ENCODE measurements at places on chromosomes 5 and 9. TPM values are rescaled to one million over a fixed set of nuclear protein-coding genes. Genes with fewer than 3 reads are reported as not detected.

DNA sequence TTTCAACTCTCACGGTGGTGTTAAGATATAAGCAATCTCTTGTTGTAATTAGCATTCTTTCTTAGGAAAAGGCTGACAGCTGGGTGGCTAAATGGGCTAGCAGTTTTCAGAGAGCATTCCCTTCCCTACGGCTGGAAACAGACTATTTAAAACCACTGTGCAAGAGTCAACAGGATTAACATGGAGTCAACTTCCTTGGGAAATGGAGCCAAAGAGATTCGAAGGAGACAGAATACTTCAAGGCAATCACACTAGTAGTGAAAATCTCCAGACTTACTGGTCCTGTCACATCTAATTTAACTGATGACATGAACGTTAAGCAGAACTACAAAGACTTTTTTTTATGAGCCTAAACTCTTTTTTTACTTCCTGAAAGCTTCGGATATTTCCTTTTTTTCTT is 453.3 kb upstream of the ITGA1 start:
- H3K36me3 ChIP-seq = peaks cover 29% of the 10 kb centered on the region
- H3K27ac ChIP-seq = peak overlapping the region; percentile 71
- no peaks in the 10 kb centered on the region for H3K27me3 ChIP-seq
- DNase-seq = no peak

- no peaks in the 10 kb centered on the region for H3K36me3 ChIP-seq
- peaks cover 12% of the 10 kb centered on the region for H3K4me1 ChIP-seq
- no peak for DNase-seq
- no peaks in the 10 kb centered on the region for H3K27me3 ChIP-seq
- H3K27ac ChIP-seq = no peak overlapping the region
These were observed 828.9 kb downstream of the TLR4 start for GRCh38 chr9:118533101-118533500.

GRCh38 chr9:90064248-90064647 is 459.4 kb downstream of the GADD45G start:
- H3K4me3 ChIP-seq = no peak overlapping the region
- H3K36me3 ChIP-seq = no peaks in the 10 kb centered on the region
- DNase-seq = no peak

DNA sequence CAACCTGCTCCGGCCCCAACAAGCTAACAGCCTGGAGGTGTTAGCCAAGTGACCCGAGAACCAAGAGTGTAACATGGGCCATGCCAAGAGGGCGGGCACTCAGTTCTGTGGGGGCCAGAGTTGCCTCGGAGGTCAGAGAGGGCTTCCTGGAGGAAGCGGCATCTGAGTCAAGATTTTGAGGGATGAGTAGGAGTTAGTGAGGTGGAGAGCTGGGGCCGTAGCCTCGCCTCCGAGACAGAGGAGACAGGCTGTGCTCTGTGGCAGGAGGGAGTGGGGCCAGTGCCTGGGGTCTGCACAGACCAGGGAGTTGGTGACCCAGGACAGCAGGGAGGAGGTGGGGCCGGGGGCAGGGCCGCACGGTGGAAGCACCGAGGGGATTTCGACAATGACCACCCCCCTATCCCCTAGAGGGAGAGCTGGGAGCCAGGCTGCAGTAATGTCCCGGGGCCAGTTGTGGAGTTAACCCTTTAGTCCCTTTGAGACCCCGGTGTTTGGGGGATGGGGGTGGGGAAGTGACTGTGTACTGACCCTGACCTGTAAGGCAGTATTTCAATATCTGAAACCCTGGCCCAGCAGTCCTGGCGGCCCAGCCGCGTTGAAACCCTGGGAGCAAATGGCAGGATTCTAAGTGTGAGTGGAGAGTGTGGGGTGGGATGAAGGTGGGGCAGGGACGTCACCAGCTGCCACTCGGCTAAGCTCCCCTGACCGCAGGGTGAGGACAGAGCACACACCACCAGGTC is 148.7 kb upstream of the COL5A1 start:
- no peaks in the 10 kb centered on the region for H3K36me3 ChIP-seq
- H3K4me1 ChIP-seq = peaks cover 30% of the 10 kb centered on the region
- no peak overlapping the region for H3K4me3 ChIP-seq
- H3K27ac ChIP-seq = peak overlapping the region; percentile 94
- no peak for DNase-seq

DNA sequence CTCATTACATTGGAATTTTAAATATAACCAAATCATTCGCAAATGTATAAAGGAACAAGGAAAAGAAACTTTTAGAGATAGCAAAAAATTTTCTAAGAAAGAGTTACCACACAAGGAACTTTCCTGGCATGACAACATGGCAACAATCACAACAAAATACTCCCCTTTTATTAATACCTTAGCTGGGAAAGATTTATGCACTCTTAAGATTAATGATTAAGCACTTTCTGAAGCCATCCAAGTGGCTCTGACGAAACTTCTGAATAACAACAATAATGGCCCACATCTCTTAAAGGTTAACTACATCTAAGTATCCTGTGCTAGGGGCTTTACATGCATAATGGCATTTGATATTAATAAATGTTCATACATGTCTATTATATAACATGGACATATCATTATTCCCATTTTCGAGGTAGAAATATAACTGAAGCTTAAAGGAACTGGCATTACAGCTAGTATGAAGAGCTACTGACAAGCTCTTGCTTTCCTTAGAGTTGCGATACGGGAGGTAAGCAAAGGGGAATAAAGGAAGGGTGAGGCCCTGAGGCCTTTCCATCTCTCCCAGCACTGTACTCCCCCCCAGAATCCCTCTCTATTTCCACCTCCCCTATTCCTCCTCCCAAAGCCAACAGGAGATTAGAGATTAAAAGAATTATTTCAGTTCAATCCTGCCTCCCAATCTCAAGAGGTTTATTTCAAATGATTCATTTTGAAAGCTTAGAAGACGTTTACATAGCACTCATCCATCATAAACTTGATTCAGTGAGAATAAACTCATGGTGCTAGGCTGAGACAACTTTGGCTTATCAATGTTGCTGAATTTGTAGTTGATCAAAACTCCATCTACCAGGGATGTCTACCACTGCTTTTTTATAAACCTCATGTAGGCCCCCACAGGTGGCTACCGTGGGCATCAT is 9.6 kb downstream of the MTMR12 start:
- H3K27me3 ChIP-seq = no peaks in the 10 kb centered on the region
- H3K4me3 ChIP-seq = no peak overlapping the region
- no peak overlapping the region for H3K27ac ChIP-seq
- peaks cover 4% of the 10 kb centered on the region for H3K36me3 ChIP-seq

DNA sequence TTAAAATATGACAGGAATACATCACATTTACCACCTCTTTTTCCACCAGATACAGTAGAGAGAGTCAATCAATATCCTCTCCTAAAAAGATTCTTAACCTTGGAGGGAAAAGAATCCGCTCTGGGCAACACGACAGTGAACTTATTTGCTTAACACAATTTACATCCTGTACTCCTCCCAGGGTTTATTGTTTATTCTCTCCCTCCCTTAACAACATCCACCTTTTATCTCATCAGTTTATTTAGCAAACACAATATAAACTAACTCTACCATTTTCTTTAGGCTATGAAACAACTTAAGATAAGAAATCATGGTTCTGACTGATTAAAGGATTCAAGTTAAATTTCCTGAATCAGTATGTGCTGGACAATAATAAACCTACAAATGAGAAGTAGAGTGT is 50.9 kb downstream of the CERT1 start:
- peaks cover 3% of the 10 kb centered on the region for H3K4me1 ChIP-seq
- no peak overlapping the region for H3K27ac ChIP-seq
- H3K36me3 ChIP-seq = peaks cover 19% of the 10 kb centered on the region

GRCh38 chr5:72074251-72074650 is 33.0 kb upstream of the MAP1B start:
- DNase-seq = no peak
- no peaks in the 10 kb centered on the region for H3K27me3 ChIP-seq
- no peak overlapping the region for H3K27ac ChIP-seq
- H3K4me1 ChIP-seq = peaks cover 14% of the 10 kb centered on the region
- no peaks in the 10 kb centered on the region for H3K36me3 ChIP-seq

DNA sequence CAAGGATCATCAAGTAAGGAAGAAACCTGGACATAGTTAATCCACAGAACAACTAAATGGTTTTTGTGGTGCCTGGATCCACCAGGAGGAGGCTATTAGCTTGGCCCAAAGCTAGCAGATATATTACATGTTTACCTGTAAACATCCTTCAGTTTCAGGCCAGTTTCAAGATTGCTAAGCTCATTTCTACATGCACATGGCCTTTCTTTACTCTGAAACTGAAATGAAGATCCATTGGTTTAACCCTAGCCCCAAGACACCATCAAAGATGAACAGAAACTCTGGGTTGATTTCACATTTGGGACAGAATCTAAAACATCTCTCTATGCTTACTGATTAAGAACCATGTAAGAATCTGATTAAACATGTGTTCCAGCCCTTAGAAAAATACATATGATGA is 611.8 kb downstream of the TLE1 start:
- no peaks in the 10 kb centered on the region for H3K27me3 ChIP-seq
- H3K4me3 ChIP-seq = no peak overlapping the region
- H3K36me3 ChIP-seq = no peaks in the 10 kb centered on the region
- no peak overlapping the region for H3K27ac ChIP-seq
- DNase-seq = no peak
- H3K4me1 ChIP-seq = peaks cover 22% of the 10 kb centered on the region

- H3K27me3 ChIP-seq = no peaks in the 10 kb centered on the region
- H3K4me3 ChIP-seq = no peak overlapping the region
- peaks cover 34% of the 10 kb centered on the region for H3K4me1 ChIP-seq
- DNase-seq = no peak
These were observed 69.7 kb upstream of the ABL1 start for GRCh38 chr9:130765137-130766020.

Gene PRSS3
- total RNA-seq = not detected

Gene WASHC1
- total RNA-seq = 26.4 TPM

Gene DBH
- total RNA-seq = not detected

Gene ADAMTS16
- total RNA-seq = 27.6 TPM

Gene CHSY3
- 3.6 TPM for total RNA-seq

Gene CDO1
- total RNA-seq = 13.1 TPM

Gene KIAA1958
- total RNA-seq = 26.9 TPM

Data from mesothelial cell of epicardium (in vitro differentiated cells).